ENCODE measurements at places on chromosomes 13 and 19.

- DNase-seq = no peak
Observed at GRCh38 chr13:74732736-74733385, 598.7 kb upstream of the KLF12 start.

- DNase-seq = peak; percentile 64
Observed at GRCh38 chr13:73754727-73755292, 379.4 kb downstream of the KLF12 start.

GRCh38 chr13:70370924-70371323 lies 262.7 kb upstream of the KLHL1 start:
- DNase-seq = no peak

- no peak for DNase-seq
Observed at GRCh38 chr19:40388481-40388880, 1.5 kb downstream of the HIPK4 start.

- no peak for DNase-seq
Observed at GRCh38 chr13:112210371-112210770, 143.4 kb downstream of the SOX1 start.

DNA sequence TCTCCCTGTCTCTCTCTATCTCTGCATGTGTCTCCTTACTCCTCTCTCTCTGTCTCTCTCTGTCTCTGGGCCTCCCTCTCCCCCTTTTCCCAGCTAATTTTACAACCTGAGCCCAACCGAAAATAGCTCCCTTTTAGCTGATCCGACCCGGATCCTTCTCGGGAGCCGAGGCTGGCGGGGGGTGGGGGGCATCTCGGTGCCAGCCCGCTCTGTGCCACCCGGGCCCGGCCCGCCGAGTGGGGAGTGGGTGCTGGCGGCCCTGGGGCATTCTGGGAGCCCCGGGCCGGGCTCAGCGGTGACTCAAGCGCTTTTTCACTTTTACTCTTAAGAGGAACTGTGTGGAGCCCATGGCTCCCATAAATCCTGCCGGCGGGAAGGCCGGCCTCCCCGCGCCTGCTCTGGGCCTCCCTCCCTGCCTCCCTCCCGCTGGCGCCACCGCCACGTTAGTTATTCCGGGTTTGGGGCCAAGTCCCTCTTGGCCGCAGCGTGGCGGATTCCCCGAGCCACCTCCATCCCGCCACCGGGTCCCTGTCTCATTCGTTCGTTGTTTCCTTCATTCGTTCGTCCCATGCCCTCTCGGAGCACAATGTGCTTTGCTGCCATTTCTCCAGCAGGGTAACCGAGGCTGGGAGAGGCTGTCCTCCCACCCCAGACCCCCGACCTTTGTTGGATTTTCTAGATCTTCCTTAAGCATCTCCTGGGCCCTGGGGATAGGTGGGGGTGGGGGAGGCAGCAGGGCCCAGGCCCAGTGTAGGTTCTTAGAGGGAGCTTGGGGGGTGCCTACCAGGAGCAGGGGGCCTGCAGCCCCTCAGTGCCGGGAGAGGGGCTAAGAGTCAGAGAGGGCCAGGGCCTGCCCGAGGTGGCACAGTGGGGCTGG lies 3.2 kb downstream of the NFIC start:
- no peak for DNase-seq

DNA sequence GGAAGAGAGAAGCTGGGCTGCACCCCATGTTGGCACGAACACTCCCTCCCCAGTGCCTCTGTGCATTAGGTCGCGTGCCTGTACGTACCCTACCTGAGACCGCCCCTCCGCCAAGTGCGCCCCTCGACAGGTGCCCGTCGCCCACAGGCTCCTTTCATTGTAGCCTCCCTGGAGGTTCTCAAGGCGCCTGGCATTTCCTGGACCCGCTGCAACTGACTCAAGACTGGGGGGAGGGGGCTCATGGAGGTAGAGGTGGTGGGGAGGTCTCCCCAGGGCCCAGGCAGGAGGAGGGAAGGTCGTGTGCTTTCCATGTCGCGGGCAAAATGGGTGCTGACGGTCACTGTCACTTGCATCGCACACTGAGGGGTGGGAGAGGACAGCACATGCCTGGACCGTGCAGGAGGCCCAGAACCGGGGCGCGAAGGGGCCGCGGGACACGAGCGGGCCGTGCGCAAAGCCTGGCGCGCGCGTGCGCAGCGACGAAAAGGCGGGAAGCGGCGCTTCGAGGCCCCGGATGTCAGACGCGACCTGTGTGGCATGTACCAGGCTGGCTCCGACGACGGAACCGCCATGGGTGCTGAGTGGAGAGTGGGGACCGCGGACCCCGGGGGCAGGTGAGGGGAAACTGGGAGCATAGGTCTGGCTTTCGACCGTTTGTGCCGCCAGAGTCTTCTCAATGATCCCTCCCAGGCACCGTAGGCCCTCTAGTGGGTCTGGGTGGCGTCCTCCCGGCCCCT lies 16.5 kb downstream of the NFIX start:
- DNase-seq = no peak

DNA sequence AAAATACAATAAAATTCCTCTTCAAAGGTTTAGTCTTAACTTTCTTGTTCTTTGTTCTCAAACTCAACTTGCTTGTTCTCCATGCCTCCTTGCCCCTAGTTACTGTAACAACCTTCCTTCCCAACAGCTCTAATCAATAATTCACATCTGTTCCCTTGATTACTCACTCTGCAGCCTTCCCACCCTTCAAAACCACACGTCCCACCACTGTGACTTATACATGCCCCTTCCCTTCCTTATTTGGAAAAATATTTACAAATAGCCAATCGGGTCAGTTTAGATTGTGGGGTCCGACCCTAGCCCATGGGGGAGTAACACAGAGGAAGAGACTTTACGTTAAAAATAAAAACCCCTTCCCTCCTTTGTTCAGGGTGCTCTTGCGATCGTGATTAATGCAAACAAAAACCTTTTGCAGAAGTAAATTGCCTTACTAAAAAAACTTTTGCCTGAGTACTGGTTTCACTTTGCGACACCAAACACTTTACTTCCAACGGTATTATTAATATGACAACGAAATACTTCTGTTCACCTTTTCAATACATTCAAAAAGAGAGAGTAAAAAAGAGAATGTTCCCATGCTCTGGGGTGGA lies 512 bp upstream of the ZNF93 start:
- DNase-seq = no peak

GRCh38 chr13:97171136-97171535 lies 51.0 kb upstream of the MBNL2 start:
- DNase-seq = no peak

DNA sequence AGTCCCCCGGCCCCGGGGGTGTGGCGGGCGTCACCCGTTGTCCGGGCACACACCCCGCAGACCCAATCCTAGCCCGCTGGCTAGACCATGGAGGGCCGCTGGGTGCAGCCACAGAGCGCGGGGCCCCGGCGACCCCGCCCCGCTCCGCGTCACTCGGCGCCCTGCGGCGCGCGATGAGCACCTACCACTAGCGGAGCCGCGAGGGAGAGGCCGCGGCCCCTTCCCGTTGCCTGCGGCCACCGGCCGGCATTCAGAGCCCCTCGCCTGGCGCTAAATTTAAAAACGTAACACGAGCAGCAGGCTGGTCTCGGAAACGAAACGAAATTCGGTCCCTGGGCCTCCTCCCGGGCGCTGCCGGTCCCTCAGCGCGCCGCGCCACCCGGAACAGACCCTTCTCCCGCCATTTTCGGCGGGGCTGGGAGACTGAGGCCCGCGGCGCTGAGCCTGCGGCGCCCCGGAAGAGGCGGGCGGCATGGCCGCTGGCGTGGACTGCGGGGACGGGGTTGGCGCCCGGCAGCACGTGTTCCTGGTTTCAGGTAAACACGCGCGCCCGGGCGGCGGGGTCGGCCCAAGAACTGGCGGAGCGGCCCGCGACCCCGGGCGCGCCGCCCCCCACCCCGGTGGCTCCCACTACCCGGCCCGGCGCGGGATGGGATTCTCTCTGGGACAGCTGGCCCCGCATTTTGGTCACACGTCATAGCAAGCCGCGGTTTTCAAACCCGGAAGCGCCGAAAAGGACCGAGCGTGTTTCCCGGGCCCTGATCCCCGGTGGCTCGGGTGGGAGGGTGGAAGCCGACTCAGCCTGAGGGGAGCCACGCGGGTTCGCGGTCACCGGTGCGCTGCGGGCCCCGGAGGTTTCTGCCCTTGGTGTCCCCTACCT lies at the start of gene RNASEH2B:
Gene RNASEH2B (plus strand): TSS at position 187 of the 880 bp plus-strand sequence. CDS start 286 bp downstream, at position 473.
- peak; percentile 68 for DNase-seq

GRCh38 chr19:6480848-6481415 lies 655 bp downstream of the DENND1C start:
- DNase-seq = peak; percentile 46

GRCh38 chr13:82654861-82655855 lies 1227.1 kb downstream of the SLITRK1 start:
- DNase-seq = no peak

- DNase-seq = no peak
Observed at GRCh38 chr19:31355665-31356289, 6.5 kb upstream of the TSHZ3 start.

- DNase-seq = no peak
Observed at GRCh38 chr19:52492994-52493470, 34.4 kb upstream of the ZNF808 start.

GRCh38 chr13:35502456-35502855 lies 26.0 kb upstream of the MAB21L1 start:
- no peak for DNase-seq

Measured in CD4-positive, CD25-positive, alpha-beta regulatory T cell (primary cell).